Colonic mucosa (tissue), 4 donors: ENCODE measurements at places on chromosomes 13 and 19. TPM values are rescaled to one million over a fixed set of nuclear protein-coding genes. Genes with fewer than 3 reads are reported as not detected.

DNA sequence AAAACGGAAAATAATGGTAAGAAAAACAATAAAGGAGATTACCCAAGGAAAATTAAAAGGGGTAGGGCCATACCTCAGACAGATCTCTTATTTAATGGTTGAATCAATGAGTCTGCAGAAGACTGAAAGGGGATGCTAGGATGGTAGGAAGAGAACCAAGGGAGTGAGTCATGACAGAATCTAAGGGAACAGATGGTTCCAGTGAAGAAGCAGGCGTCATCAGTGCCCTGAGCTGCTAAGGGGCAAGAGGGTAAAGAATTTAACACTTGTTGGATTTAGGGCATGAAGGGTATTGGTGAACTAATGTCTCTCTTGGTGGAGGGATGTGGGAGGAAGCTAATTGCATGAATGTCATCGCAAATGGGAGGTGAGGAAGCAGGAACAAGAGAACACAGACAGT is 329.2 kb upstream of the TSHZ3 start:
- no peaks in the 10 kb centered on the region for H3K27me3 ChIP-seq
- no peak overlapping the region for H3K4me3 ChIP-seq
- DNase-seq: no peak
- H3K36me3 ChIP-seq: no peaks in the 10 kb centered on the region
- no peak overlapping the region for H3K27ac ChIP-seq

GRCh38 chr13:83824560-83824959 is 57.7 kb downstream of the SLITRK1 start:
- H3K27me3 ChIP-seq: no peaks in the 10 kb centered on the region
- no peak for DNase-seq
- H3K4me3 ChIP-seq: no peak overlapping the region
- no peaks in the 10 kb centered on the region for H3K36me3 ChIP-seq
- no peaks in the 10 kb centered on the region for H3K4me1 ChIP-seq
- no peak overlapping the region for H3K27ac ChIP-seq

- no peaks in the 10 kb centered on the region for H3K4me1 ChIP-seq
- H3K27ac ChIP-seq: no peak overlapping the region
- DNase-seq: no peak
- no peak overlapping the region for H3K4me3 ChIP-seq
- no peaks in the 10 kb centered on the region for H3K36me3 ChIP-seq
These were observed 307.3 kb upstream of the TSHZ3 start for GRCh38 chr19:31656507-31656906.

- no peaks in the 10 kb centered on the region for H3K27me3 ChIP-seq
- no peaks in the 10 kb centered on the region for H3K4me1 ChIP-seq
- H3K4me3 ChIP-seq: peak overlapping the region; percentile 68
- peak overlapping the region; percentile 87 for H3K27ac ChIP-seq
- peak; percentile 87 for DNase-seq
These were observed 897 bp downstream of the ETHE1 start for GRCh38 chr19:43525836-43526771.

- no peaks in the 10 kb centered on the region for H3K4me1 ChIP-seq
- H3K27ac ChIP-seq: no peak overlapping the region
- no peak for DNase-seq
These were observed 273.8 kb downstream of the LHFPL6 start for GRCh38 chr13:39329182-39329639.

DNA sequence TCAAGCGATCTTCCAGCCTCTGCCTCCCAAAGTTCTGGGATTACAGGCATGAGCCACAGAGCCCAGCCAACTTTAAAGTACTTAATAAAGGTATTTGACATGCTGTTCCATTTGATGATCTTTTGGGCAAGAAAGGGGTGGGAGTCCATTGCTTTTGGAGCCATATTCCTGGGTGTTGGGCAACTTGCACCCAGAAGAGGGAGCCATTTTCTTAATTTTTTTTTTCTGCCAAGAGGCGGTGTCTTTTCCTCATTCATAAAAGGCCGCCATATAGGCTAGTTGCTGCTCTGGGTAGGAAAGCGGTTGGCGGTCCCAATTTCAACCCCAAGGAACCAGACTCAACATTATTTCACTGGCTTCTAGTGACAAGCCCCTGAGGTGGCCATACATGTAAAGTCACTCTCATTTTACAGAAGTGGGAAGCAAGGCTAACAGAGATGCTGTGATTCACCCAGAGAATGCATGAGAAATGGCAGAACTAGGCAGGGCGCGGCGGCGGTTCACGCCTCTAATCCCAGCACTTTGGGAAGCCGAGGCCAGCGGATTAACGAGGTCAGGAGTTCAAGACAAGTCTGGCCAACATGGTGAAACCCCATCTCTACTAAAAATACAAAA is 139.6 kb downstream of the CACNA1A start:
- DNase-seq: no peak
- H3K27me3 ChIP-seq: no peaks in the 10 kb centered on the region
- no peak overlapping the region for H3K4me3 ChIP-seq
- H3K36me3 ChIP-seq: no peaks in the 10 kb centered on the region

DNA sequence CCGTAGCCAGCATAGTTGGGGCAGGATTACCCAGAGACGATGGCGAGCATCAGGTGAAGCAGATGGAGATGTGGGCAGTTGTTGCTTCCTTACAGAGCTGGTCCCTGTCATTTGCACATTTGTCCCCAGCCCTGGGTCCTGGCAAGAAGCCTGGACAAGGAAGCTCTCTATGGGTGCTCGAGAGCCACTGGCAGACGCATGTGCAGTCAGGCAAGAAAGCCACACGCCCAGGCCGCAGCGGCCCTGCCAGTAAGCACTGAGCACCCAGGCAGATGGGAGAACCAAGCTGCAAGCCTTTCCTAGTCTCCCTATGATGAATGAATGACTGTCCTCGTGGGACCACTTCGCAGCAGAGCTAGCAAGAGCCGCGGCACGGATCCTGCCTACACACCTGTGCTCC is 182.8 kb downstream of the FOXO1 start:
- H3K4me3 ChIP-seq: no peak overlapping the region
- no peak for DNase-seq
- no peak overlapping the region for H3K27ac ChIP-seq
- no peaks in the 10 kb centered on the region for H3K4me1 ChIP-seq
- H3K36me3 ChIP-seq: no peaks in the 10 kb centered on the region

- H3K4me3 ChIP-seq: no peak overlapping the region
- no peaks in the 10 kb centered on the region for H3K27me3 ChIP-seq
- no peaks in the 10 kb centered on the region for H3K4me1 ChIP-seq
- no peaks in the 10 kb centered on the region for H3K36me3 ChIP-seq
- DNase-seq: no peak
- no peak overlapping the region for H3K27ac ChIP-seq
These were observed 7.1 kb upstream of the PNMA8A start for GRCh38 chr19:46478356-46478986.

DNA sequence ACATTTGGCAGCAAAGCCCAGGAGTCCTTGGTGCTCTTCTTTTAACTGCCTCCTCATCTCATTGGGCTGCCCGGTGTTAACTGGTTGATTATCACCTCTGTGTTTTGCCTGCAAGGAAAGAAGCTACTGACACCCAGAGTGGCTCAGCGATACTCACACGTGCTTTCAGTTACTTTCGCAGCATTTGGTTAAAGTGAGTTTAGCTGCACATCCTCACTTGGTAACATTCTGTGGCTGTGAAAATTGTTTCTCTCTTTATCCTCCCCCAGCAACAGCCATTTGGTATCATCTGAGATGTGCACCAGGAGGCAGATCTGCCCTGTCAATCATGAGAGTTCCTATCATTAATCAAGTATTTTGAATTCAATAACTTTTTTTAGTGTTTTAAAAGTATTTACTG is 44.6 kb upstream of the GPR183 start:
- H3K27me3 ChIP-seq: no peaks in the 10 kb centered on the region
- DNase-seq: no peak
- no peaks in the 10 kb centered on the region for H3K36me3 ChIP-seq
- H3K4me3 ChIP-seq: no peak overlapping the region

- peaks cover 14% of the 10 kb centered on the region for H3K4me1 ChIP-seq
- H3K4me3 ChIP-seq: peak overlapping the region; percentile 70
- DNase-seq: peak; percentile 62
- no peaks in the 10 kb centered on the region for H3K36me3 ChIP-seq
These were observed 535 bp downstream of the CDKN2D start for GRCh38 chr19:10568062-10568825.

- H3K4me1 ChIP-seq: peaks cover 8% of the 10 kb centered on the region
- H3K27me3 ChIP-seq: peaks cover 17% of the 10 kb centered on the region
- DNase-seq: peak; percentile 56
- H3K36me3 ChIP-seq: no peaks in the 10 kb centered on the region
- H3K27ac ChIP-seq: peak overlapping the region; percentile 91
- H3K4me3 ChIP-seq: peak overlapping the region; percentile 16
These were observed 2.3 kb upstream of the EFNA2 start for GRCh38 chr19:1283207-1283916.

GRCh38 chr13:43239275-43239840 is 216.0 kb downstream of the DNAJC15 start:
- H3K36me3 ChIP-seq: no peaks in the 10 kb centered on the region
- H3K4me1 ChIP-seq: no peaks in the 10 kb centered on the region

DNA sequence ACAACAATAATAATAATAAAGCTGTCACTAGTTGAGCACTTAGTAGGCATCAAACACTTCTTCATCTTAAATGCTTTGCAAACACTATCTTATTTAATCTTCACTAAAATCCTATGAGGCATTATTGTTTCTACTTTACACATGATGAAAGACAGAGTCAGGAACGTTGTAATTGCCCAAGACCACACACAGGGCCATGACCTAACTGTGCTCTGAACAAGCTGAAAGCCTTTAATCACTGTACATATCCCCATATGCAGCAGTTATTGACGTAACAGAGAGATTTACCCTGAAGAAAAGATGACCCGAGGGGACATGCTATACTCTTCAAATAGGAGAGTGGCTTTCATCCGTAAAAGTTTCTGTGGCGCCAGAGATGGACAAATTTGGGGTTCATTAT is 53.0 kb downstream of the SACS start:
- no peaks in the 10 kb centered on the region for H3K27me3 ChIP-seq
- no peaks in the 10 kb centered on the region for H3K4me1 ChIP-seq
- no peak overlapping the region for H3K4me3 ChIP-seq
- H3K27ac ChIP-seq: no peak overlapping the region
- no peak for DNase-seq
- no peaks in the 10 kb centered on the region for H3K36me3 ChIP-seq

- no peak overlapping the region for H3K4me3 ChIP-seq
- no peaks in the 10 kb centered on the region for H3K36me3 ChIP-seq
- DNase-seq: no peak
- no peak overlapping the region for H3K27ac ChIP-seq
- H3K27me3 ChIP-seq: no peaks in the 10 kb centered on the region
These were observed 299.0 kb downstream of the KLF12 start for GRCh38 chr13:73835138-73835721.

GRCh38 chr19:39403331-39404312 is 3.0 kb upstream of the ZFP36 start:
- peak; percentile 97 for DNase-seq
- H3K36me3 ChIP-seq: peaks cover 10% of the 10 kb centered on the region
- H3K4me3 ChIP-seq: peak overlapping the region; percentile 34
- H3K27ac ChIP-seq: peak overlapping the region; percentile 100

DNA sequence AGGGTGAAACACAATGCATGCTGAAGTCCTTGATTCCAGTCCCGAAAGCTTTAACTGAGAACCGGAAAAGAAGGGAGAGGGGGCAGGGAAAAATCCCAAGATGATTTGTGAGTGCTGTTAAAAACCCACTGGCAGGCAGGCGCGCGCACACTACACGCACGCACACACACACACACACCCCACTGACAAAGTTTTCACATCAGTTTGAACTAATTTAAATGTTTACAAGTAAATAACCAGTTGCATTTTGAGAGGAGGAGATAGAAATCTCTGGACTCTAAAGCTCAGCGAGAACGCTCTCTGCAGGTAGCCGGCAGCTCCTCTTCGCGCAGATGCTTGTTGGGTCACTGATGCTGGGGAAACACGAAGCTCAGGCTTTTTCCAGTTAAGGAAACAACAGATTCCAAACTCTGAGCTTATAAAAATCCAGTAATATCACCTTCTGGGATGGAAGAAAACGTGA is 818 bp upstream of the SLITRK1 start:
- no peaks in the 10 kb centered on the region for H3K36me3 ChIP-seq
- H3K27me3 ChIP-seq: no peaks in the 10 kb centered on the region
- no peak overlapping the region for H3K4me3 ChIP-seq
- no peak overlapping the region for H3K27ac ChIP-seq
- H3K4me1 ChIP-seq: no peaks in the 10 kb centered on the region
- no peak for DNase-seq

DNA sequence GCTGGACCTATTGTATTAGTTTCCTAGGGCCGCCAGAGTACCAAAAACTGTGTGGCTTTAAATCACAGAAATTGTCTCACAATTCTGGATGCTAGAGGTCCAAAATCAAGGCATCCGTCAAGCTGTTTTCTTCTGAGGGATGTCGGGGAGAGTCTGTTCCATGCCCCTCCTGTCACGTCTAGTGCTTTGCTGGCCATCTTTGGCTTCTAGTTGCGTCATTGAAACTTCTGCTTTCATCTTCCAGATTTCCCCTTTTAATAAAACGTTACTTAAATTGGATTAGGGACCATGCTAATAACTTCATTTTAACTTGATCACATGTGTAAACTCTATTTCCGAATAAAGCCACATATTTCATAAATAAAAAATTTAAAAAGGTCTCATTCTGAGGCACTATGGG is 47.5 kb downstream of the TRPM4 start:
- no peaks in the 10 kb centered on the region for H3K27me3 ChIP-seq
- H3K4me1 ChIP-seq: no peaks in the 10 kb centered on the region
- DNase-seq: no peak
- no peaks in the 10 kb centered on the region for H3K36me3 ChIP-seq
- no peak overlapping the region for H3K27ac ChIP-seq

DNA sequence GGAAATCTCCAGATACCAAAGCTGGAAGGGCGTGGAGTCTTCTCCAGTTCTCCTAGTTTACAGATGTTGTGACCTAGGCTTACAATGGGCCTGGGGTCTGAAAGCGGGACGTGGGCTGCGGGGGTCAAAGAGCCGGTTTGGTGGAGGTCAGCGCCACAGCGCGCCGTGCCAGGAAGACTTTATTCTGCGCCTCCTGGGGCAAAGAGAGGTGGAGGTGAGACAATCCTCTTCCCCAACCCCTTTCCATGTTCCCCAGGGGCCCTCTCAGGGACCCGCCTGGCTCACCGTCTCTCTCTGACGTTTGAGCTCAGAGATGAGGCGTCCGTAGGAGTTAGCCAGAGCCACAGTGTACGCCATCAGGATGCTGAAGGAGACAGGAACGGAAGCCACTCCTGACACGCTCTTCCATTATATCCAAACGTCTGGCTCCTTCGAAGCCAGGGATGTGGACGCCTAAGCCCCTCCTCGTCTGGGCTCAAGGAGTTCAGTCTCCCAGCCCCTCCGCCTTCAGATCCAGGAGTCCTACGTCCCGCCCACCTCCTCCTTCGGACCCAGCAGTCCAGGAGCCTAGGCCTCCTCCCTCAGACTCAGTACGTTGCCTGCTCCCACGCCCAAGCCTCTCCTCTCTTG is 776 bp upstream of the LENG1 start:
- DNase-seq: peak; percentile 46
- no peaks in the 10 kb centered on the region for H3K27me3 ChIP-seq
- H3K27ac ChIP-seq: peak overlapping the region; percentile 91
- H3K4me3 ChIP-seq: peak overlapping the region; percentile 43
- peaks cover 29% of the 10 kb centered on the region for H3K4me1 ChIP-seq

The WASF3 gene
- 3.2 TPM for total RNA-seq

The LRRC25 gene
- 3.9 TPM for total RNA-seq

The SGCG gene
- 0.29 TPM for total RNA-seq

The CLDN10 gene
- total RNA-seq: 0.64 TPM

The TRAPPC6A gene
- 35.2 TPM for total RNA-seq

The PLVAP gene
- total RNA-seq: 47.1 TPM

The ZNF460 gene
- total RNA-seq: 35.1 TPM

The TNNI3 gene
- 1.2 TPM for total RNA-seq

The HSH2D gene
- 14.0 TPM for total RNA-seq

The TSSK6 gene
- 3.6 TPM for total RNA-seq

The NLRP13 gene
- not detected for total RNA-seq

The CELF5 gene
- 0.59 TPM for total RNA-seq

The VSTM2B gene
- not detected for total RNA-seq

The OR4F17 gene
- not detected for total RNA-seq
